Stimulated activated CD4-positive, alpha-beta T cell treated with anti-CD3 and anti-CD28 coated beads, Interleukin-4, amount 100 ng/mL, for 4 hours (primary cell): ENCODE measurements at places on chromosomes 12 and 14.

- no peak for DNase-seq
Measured at GRCh38 chr12:88897723-88898122, 317.5 kb upstream of the KITLG start.

- no peak for DNase-seq
Measured at GRCh38 chr14:61003571-61003970, 22.5 kb downstream of the SLC38A6 start.

DNA sequence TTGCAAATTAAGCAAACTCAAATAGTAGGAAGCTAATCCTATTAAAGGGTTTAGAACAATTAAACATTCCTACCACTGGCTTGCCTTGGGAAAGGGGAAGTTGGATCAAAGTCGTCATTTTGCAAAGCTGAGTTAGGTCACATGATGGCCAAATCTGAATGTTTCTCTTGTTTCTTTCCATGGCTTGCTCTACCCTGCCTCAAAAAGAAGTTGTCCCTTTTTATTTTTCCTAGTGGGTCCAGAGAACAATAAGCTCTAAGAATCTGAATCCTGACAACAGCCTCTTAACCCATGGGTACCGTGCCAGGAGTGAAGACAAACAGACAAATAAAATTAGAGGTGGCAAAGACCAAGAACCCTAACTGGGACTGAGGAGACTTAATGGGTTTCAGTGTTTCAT lies 26.2 kb upstream of the NPFF start:
- DNase-seq = no peak

DNA sequence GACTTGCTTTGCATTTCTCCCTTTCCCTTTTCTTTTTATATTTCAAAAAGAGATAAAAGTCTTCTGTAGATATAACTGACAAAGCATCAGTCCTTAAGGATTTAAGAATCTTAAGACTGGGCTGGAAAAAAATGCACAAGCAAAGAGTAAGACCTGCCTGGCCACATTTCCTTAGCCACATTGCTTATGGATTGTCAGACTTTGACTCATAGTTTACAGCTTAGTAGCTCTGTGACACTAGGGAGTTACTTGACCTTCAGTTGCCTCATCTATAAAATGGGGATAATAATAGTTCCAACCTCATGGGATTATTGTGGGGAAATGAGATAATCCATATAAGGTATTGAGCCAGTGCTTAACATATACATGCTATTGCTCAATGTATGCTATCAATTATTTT lies 66.4 kb upstream of the STK38L start:
- DNase-seq = no peak

DNA sequence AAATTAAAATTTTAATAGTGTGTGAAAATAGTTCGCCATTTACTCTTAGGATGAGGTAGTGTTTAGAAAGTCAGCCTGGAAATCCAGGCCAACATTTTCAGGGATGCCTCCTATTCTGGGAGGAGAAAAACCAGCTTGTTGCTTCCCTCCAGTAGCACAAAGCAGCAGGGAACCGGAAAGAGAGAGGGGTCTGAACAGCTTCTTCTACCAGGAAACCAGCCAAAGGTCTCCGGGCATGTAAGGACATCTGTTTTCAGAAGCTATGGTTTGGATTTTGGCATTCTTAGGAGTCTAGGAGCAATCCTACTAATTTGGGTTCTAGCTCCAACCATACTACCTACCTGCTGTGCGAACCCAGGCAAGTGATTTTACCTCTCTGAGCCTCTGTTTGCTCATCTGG lies 85.3 kb downstream of the DPF3 start:
- no peak for DNase-seq

- no peak for DNase-seq
Measured at GRCh38 chr12:27996761-27997160, 24.2 kb upstream of the PTHLH start.

- no peak for DNase-seq
Measured at GRCh38 chr14:98937712-98938505, 334.1 kb downstream of the BCL11B start.

DNA sequence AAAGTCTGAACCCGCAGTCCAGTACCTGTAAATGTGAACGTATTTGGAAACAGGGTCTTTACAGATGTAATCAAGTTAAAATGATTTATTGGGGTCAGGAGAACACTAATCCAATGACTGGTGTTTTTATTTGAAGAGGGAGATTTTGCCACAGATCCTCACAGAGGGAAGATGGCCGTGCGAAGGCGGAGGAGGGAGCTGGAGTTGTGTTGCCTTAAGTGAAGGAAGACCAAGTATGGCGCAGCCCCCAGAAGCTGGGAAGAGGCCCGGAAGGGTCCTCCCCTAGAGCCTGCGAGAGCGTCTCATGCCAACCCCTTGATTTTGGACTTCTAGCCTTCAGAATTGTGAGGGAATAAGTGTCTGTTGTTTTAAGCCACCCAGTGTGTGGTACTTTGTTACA lies 102.8 kb upstream of the NUDT4 start:
- no peak for DNase-seq

- DNase-seq = no peak
Measured at GRCh38 chr12:109069307-109070271, 17.2 kb downstream of the USP30 start.

DNA sequence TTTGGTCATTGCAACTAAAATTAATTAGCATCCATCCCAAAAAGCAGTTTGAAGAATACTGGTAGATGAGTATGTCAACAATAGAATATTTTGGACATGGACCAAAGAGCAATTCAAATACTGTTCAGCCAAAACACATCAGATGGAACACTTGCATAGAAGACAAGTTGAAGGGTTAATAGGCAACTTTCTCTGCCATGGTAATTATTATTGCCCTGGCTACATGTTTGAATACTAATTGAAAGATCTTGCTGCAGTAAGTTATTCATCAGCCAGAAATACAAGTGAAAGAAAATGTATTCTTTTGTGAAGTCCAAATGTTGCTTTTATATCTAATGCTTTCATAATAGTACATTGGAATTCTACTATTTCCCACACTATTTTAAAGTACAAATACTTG lies 10.1 kb downstream of the ANO6 start:
- no peak for DNase-seq

- no peak for DNase-seq
Measured at GRCh38 chr12:116538076-116538591, 21.0 kb upstream of the MAP1LC3B2 start.

- DNase-seq = no peak
Measured at GRCh38 chr12:106226884-106227640, 20.8 kb downstream of the CKAP4 start.

GRCh38 chr14:102095871-102096568 lies 9.2 kb upstream of the HSP90AA1 start:
- DNase-seq = no peak

- DNase-seq = no peak
Measured at GRCh38 chr12:40581889-40582288, 110.3 kb upstream of the CNTN1 start.

GRCh38 chr12:120041386-120042231 lies 52.6 kb downstream of the BICDL1 start:
- DNase-seq = no peak

DNA sequence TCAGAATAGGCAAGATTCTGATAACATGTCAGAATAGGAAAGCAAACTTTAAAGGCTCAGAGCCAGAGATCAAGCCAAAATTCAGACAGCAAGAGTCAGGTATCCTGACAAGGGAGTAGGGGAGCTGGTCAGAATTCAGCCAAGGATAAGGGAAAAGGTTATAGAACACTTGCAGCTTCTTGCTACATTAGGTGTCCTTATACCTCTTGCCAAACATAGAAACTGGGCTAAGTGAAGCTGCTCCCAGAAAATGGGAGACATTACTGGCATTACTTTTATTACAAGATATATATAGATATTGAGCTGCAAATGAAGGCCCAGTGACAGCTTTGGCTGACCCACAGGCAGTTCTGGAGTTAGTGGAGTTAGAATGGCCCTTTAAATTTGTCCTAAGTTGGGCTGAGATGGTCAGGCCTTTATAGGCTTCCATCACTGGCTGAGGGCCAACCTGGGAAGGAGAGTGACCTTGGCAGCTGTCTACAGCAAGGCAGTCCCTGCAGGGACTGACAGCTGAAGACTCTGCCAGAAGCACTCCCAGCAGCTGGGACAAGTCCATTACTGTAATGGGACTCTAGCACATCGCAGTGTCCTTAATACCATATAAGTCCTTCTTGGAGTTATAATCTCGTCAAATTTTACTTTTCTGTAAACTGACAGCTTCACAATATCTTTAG lies 83.0 kb downstream of the LRRC9 start:
- DNase-seq = no peak

- no peak for DNase-seq
Measured at GRCh38 chr14:35506461-35506860, 27.5 kb upstream of the INSM2 start.

DNA sequence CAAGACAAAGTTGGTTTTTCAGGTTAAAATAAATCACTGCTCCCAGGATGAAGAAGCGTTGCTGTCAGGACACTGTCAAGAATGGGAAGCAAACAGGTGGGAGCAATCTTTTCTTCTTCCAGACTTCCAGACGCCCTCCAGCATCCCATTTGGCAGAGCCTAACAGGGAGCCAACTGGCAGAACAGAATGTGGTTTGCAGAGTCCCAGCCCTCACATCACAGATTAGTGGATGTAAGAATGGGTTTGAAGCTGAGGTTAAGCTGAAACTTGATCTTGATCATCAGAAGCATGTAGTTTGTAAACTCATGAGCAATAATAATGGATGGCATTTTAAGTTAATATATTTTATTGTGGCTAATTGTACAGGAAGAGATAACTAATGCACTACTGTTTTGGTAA lies 636.4 kb downstream of the SLC6A15 start:
- no peak for DNase-seq

GRCh38 chr12:121182222-121182893 lies 27.6 kb upstream of the P2RX4 start:
- DNase-seq = no peak

DNA sequence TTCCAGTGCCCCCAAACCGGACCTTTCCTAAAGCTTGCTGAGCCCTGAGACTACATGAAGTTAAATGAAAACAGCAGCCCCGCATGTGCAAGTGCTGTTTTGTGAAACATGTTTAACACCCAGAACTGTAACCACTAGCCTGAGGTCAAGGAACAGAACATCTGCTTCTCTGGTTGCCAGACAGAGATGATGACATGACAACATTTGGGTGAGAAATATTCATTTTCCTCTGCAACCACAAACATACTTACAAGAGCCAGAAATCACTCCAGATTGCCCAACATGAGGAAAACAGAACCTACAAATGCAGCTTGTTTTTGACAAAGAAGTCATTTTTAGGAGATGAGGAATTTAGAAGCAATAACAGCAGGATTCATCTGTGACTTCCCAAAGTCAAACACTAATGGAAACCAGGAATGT lies 110.4 kb downstream of the BCAT1 start:
- no peak for DNase-seq

DNA sequence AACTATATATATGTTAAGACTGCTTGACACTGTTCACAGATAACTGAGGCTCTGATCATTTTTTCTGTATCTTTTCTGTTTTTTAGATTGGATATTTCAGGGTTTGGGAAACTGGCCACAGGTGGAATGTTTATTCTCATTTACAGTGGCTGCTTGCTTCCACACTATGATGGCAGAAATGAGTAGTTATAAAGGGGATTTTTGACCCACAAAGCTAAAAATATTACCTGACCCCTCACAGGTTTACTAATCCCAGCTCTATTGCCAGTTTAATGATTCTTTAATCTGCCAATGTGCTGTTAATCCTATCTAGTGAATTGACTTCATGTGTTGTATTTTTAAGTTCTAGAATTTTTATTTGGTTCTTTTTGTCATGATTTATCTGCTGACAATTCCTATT lies 29.6 kb downstream of the ACADS start:
- no peak for DNase-seq

DNA sequence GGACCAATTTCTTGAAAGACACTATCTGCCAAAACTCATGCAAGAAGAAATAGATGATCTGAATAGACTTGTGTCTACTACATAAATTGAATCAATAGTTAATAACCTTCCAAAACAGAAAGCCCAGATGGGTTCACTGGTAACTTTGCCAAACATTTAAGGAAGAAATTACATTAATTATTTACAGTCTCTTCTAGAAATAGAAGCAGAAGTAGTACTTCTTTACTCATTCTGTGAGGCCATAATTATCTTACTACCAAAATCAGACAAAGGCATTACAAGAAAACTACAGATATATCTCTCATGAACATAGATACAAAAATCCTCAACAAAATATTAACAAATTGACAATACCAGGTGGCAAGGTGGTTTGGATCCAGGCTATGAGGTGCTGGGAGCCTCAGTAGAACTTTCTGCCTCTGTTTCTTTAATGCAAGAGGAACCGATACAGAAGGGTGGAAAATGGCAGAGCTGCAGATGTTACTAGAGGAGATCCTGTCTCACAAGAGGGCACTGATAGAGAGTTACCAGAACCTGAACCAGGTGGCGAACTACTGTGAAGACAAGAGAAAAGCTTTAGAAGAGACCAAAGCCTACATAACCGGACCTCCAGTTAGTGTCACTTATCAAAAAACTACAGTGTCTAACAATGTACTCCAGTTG lies 33.7 kb upstream of the KTN1 start:
- DNase-seq = no peak
